NCI-H2029 treated with DMSO at 0.1 percent for 48 hours (cell line): ENCODE measurements at places on chromosomes 5 and 9.

- peak; percentile 36 for DNase-seq
Measured at GRCh38 chr9:120348951-120349429, 231.0 kb downstream of the CDK5RAP2 start.

GRCh38 chr5:76742583-76742982 lies 26.7 kb downstream of the F2R start:
- DNase-seq = no peak

DNA sequence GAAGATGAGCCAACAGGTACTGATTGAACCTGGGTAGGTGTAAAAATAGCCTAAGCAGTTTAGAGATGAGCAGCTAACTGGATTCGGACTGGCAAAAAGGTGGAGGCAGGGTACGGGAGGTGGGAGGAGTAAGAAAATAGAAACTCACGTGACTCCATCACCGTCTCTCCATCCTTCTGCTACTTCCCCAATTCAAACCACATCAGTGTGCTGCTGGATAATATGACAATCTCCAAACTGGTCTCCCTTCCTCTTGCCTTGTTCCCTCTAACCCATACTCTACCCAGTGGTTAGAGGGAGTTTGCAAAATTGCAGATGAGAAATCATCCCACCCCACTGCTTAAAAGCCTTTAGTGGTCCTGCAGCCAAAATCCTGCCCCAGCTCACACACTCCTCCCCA lies 42.7 kb downstream of the RIGI start:
- DNase-seq = no peak

DNA sequence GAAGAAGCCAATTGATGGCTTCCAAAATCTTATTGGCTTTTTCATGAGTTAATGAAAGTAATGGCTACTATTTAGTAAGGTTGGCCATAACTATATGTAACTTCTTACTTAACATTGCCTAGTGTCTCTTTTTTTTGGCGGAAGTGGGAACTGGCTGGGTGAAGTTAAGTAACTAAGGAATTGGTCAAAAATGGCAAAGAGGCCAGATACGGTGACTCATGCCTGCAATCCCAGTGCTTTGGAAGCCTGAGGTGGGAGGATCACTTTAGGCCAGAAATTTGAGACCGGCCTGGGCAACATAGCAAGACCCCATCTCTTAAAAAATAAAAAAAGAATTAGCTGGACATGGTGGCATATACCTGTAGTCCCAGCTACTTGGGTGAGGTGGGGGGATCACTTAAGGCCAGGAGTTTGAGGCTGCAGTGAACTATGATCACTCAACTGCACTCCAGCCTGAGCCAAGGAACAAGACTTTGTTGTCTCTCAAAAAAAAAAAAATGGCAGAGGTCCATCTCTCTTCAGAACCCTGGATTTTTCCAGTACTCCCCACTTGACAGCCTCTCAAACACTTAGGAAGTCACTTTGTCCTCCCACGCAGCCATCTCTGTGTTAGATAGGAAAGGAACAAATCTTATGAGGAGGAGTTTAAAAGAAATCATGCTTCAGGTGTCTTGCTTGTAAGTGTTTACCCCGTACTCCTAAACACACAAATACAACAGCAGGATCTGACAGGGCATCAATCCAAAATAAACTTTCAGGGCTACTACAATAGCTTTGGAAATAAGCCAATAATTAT lies 75.7 kb downstream of the TEK start:
- peak; percentile 52 for DNase-seq

GRCh38 chr5:57435701-57436134 lies 46.9 kb downstream of the ACTBL2 start:
- DNase-seq = no peak

DNA sequence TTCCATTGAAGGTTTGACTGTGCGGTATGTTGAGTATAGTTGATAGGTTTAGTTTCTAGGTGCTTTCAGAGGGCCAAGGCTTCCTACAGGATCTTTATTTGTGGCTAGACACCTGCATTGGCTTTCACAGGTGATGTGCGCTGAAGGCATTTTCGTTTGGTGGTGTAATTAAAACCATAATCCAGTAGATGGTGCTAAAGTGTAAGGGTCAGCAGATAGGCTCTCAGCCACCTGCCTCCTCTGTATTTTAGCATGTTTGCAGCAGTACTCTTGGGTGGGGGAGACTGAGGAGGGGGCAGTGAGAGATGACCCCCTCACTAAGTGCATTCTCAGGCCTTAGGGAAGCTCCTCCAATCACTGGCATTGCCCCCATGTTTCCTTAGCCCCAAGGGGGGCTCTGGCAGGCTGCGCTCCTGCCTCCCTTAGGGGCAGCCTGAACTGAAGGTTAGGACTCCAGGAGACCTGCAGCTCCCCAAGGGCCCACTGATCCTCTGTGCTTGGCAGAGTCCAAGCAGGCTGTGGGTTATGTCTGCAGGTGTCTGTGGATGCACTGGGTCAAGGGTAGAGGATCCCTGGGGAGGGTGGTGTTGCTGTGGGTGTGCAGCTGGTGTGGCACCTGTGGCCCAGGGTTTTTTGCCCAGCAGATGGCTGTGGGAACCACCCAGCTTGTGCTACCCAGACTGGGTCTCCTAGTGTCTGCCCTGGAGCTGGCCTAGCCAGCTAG lies 23.4 kb downstream of the CDK20 start:
- DNase-seq = peak; percentile 30

DNA sequence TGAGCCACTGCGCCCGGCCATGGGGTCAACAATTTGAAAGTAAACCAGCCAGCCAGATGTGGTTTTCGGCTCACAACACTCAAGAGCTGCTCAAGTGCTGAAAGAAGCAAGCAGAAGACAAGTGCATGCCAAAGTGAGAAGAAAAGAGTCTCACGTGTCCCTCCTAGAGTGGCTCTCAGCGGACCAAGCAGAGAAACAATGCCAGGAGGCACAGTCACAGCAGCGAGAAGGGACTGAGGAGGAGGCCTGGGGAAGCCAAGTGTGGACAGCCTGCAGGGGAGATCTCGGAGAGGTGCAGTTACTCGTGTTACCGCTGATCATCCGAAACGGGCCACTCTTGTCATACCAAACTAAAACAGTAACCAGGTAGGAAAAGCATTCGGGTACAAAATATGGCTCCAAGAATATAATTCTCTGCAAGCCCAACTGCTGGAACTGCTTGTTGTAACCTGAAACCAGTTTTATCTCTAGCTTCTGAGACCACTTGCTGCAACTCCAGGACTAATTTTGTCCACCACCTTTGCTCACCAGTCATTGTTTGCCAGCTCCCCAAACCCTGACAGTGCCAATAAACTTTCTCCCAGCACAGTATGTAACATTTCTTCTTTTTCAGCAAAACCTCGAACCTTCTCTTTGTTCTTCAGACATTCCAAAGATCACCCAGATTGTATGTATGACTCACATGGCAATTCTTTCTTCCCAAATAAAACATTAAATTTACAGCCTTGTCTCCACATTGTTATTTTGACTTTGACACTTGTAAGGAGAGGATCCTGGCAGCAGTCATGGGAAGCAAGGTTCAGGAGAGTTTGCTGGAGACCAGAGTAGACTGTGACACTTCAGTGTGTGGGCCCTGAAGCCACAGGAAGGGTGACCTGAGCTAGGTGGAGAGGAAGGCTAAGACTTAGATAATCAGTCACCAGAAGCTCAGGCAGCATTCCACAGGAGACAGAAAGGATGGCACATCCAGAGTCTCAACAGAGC lies 6.3 kb downstream of the SLC35D2 start:
- DNase-seq = peak; percentile 22

DNA sequence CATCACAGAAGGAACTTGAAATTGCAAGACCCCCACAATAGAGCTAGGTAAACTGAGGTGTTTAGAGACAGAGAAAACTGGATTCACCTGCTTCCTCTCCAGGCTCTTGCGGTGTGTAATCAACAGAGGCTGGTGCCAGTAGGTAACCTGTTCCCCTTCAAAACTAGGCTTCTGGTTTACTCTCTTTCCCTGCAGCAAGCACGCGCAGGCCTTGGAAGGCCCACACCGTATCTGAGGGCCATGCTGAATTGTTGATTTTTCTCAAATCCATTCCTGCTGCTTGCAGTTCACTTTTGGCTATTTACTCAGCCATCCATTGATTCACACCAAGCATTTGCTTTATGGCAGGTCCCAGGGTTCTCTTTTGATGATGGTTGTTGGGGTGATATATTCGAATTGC lies 667 bp upstream of the FRRS1L start:
- DNase-seq = no peak

- DNase-seq = no peak
Measured at GRCh38 chr5:135743181-135743580, 91.3 kb upstream of the SLC25A48 start.

GRCh38 chr9:121107029-121107428 lies 32.3 kb downstream of the CNTRL start:
- DNase-seq = no peak

DNA sequence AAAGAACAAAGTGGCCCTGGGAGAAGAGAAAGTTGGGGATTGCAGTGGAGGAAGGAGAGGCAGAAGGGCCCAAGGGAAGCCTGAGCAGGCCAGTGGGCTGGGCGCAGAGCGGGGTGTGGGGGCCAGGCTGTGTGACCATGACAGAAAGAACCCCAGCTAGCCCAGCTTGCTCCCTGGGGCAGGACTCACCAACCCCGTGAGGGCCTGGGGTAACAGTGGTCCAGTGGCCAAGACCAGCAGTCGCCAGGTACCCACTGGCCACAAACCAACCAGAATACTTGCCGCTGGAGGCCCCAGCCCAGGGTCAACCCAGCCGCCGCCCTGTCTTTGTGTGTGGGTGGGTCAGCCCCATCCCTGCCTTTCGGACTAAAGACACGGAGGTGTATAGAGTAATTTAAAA lies 146.5 kb downstream of the CACNA1B start:
- DNase-seq = no peak

DNA sequence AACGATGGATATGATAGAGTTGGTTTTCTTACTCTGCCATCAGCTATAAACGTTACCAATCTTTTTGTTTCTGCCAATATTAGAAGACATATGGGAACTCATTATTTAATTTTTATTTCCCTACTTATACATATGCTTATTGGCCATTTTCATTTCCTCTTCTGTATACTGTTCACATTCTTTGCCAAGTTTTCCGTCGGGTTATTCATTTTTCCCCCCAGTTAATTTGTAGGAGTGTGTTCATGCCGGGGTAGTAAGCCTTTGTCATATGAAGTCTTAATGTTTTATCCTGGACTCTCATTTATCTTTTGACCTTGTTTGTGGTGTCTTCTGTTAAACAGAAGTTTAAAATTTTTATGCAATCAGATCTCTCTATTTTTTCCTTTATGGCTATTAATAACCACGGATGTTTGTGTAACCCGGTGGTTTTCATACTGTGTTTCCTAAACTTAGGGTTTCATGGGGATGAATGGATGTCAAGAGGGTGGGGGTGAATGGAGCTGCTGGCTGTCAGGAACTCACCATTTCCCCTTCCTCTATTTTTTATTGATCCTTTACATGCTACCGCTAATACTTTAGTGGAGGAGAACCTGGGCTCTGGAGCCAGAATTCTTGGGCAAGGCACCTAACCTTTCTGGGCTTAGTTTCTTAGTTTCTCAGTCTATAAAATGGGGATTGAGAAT lies 42.5 kb upstream of the PPARGC1B start:
- DNase-seq = no peak

DNA sequence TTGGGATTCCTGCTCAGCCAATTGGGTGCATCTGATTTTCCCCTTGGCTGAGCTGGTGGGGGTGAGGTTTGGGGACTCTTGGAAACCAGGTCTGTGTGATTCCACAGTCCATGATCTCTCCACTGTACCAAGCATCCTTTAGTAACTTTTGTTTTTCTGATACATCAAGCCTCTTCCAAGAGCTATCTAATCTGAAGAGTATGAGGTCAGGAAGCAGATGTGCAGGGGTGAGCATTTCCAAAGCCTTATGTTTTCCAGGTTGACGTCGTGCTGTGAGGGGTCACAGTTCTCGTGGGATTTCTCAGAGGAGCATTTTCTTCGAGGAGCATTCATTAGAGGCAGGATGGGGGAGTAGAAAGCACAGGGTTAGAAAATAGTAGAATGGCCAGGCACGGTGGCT lies 95.3 kb downstream of the KLF4 start:
- DNase-seq = no peak

DNA sequence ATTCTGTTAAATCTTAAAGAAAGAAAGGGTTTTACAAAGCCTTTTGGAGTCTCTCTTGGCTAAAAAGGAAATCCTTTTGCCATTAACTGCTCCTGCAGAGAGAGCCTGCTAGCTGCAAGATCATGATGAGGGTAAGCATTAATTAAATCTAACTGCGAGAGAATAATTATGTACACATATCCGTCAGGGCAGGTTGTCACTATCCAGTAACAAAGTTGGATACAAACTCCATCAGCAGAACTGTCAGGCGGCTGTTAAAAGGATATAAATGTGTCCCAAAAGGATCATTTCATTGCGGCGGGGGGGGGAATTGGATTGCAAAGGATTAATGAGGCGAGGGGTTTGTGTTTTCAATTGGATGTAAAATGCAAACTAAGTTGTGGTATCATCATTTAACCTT lies 289.3 kb downstream of the ASTN2 start:
- DNase-seq = no peak

DNA sequence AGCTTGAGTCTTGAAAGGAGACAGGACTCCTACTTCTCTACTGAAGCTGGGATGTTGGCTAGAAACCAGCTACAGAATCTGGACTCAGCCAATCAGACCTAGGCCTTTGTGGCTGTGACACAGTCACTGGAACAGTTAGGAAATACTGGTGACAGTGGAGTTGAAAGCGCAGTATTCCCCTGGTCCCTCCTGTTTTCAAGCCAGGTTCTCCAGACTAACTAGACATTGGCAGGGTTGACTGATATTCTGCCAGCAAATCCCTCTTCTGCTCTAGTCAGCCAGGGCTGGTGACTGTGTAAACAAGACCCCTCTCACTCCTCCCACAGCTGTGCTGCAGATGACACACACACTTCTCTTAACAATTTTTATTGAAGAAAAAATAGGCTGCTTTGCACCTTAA lies 8.7 kb downstream of the SHROOM1 start:
- DNase-seq = peak; percentile 66

GRCh38 chr9:13963005-13963653 lies 350.8 kb downstream of the NFIB start:
- DNase-seq = no peak

DNA sequence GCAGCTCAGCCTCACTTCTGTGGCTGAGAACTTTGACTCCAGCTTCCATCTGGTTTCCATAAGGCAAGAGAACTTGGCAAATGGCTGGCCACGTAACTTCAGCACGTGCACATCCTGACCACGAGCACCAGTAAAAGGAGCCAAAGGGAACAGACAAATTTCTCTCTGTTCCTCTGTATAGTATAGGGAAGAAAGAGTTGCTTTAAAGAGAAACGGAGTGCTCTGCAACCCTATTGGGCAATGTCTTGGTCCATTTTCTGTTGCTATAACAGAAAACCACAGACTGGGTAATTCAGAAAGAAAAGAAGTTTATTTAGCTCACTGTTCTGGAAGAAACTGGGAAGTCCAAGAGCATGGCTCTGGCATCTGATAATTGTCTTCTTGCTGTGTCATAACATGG lies 558.7 kb downstream of the ACTL7B start:
- DNase-seq = no peak
